ENCODE measurements at places on chromosomes 5 and 9.

DNA sequence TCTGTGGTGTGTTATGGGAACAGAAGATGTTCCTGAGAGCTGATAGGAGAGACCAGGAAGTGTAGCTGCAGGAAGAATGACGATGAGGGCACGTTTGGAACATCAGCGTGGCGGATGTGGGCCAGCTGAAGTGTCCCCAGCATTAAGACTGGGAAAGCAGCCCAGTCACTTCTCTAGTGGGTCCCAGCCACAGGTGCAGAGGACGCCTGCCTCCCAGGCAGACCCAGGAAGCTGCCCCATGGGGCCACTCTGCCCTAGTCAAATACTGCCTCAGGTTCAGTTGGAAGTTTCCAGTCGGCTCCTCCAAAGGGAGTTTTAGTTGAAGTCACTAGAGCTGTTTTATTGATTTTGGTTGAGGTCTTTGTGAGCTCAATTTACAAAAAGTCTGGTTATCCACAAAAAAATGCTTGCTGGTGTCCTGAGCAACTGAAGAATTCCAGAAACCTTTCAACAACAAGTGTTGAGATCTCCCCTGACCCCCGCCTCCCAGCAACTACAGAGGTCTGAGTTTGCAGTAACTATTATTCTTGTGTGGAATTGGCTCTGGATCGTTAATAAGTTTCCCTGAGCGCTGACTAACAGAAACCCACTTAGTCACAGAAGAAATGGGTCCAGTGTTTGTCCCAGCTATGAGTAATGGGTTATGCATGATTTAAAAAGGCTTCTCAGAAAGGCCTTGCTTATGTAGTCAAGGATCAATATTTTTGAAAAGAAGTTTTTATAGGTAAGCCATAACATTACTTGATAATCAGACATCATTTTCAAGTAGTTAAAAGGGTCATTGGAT is 294.1 kb downstream of the FANCC start:
- no peak for DNase-seq

GRCh38 chr5:171984748-171985419 is 21.6 kb downstream of the FBXW11 start:
- DNase-seq, result no peak

DNA sequence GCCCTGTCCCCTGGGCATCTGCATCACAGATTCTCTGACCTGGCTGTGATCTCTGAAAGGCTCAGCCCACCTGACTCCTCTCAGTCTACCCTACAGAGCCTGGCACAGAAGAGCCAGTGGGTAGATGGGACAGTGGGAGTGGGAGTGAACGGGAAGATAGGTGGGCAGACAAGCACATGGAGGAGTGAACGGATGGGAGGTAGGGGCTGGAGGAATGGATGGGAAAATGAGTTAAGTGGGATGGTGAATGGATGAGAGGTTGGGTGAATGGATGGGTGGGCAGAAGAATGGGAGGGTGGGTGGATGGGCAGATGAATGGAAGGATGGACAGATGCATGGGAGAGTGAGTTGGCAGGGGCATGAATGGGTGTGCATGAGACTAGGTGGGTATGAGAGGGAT is 18.8 kb downstream of the STK10 start:
- DNase-seq, result no peak

DNA sequence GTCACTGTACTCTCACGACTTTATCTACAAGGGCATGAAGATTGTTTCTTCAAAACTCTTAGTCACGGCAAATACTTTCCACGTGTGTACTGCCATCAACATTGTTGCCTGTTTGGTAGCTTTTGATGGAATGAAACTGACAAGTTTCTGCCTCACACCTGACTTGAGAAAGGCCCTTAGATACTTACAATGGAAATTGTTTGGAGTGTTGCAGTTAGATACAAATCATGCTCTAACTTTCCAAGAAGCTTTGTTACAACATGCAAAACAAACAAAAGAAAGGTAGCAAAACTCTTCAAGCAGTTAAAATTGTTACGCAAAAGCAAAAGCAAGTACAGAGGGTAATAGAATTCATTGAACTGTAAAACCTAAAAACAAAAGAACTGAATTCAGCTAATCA is 91.1 kb upstream of the TLE4 start:
- no peak for DNase-seq

DNA sequence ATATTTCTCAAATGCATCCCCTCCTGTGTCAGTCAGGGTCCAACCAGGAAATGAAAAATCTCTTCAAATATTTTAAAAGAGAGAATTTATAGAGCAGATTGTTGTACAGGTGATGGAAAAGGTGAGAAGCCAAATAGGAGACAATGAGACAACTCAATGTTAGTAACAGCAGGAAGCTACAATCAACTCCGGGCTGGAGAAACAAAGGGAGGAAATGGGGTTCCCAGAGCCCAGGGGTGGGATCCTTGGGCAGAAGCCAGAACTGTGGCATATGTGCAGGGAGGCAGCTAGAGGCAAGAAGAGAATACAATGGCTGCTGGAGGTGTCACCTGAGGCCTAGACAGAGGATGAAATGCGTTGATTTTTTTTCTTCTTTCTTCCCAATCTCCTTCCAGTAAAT is 361.8 kb upstream of the ACTBL2 start:
- DNase-seq, result no peak

DNA sequence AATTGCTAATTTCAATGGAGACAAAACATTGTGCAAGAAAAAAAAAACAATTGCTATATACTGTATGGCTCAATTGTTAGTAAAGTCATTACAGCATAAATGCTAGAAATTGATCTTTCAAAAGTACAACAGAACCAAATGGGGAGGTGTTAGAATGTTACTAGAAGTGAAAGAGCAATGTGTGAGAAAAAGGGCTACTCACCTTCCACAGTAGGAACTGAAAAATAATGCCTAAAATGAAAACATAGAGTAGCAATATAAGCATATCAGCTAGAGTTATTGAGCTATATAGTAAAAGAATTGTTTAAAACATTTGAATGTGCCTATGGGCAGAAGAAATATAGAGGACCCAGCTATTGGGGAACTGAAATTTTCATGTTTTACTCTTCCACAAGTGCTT is 10.9 kb upstream of the RXFP3 start:
- DNase-seq, result no peak

DNA sequence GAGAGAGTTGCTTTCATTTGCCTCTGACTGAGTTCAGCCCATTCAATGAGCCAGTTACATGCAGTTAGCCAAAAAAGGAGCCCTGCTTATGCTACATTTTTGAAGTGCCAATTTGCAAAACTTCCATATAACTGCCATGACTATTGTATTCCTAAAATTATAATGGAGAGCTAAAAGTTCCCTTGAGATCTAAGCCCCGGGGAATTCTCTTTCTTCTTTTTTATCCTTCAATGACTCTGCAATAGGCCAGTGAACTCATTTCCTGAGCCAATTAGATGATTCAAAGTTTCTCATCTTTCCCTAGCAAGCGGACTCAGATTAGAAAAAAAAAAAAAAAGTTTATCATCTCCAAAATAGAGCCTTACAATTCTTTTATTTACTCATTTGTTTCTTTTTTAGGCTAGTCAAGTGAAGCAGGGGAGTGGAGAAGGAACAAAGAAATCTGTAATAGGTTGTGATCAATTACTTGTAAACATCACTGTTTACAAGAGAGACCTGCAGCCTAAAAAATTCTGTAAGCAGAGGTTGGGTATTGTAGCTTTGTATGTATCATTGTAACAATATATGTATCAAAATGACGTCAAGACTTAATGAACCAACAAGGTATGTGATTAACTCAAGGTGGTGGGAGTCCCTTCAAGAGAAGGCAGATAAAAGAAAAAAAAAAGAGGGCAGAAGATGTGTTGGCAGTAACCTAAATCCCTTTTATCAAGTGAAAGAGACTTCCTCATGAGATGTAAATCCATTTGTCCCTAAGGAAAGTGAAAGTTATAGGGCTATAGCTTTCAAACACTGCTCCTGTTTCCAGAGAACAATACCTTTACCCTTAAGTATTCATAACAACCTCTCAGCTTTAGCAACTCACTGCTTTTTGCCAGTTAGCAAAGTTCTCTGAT is 48.7 kb upstream of the HOMER1 start:
- DNase-seq, result no peak

GRCh38 chr5:83503662-83504061 is 32.1 kb downstream of the VCAN start:
- no peak for DNase-seq

GRCh38 chr9:87535817-87536539 is 38.3 kb downstream of the DAPK1 start:
- DNase-seq, result no peak

- DNase-seq, result no peak
These were observed 262.5 kb downstream of the TUSC1 start for GRCh38 chr9:25415718-25416117.

DNA sequence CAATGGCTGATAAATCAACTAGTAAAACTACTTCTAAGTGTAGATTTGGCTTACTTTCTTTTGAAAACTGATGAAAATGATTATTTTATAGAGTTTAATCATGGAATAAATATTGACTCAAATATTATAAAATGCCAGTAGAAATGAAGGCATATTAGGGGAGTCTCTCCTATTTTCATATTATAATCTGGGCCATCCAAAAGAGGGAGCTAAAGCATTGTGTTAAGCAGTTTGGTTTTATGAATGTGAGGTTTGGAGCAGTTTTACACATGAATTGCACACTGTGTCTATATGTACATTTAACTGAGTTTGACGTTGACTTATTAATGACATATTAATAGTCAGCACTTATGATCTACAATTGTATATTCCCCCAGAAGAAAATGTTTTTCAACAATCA is 17.4 kb downstream of the CDH9 start:
- DNase-seq, result no peak

- no peak for DNase-seq
These were observed 136.5 kb downstream of the PBX3 start for GRCh38 chr9:125883565-125884217.

DNA sequence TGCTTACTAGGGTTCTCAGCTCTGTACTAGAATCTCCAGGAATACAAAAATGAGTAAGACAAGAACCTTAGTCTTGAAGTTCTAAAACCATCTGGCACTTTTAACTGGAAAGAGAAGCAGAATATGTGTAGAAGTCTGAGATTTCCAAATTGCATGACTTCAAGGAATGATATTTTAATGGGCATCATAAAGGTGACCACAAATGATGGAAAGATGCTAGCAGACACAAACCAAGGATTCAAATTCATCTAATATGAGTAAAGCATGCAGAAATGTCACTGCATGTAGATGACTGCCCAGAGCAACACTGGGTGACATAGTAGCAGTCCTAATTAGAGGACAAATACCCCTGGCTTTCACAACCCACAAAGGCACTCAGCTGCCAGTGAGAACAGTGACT is 117.2 kb downstream of the RPS23 start:
- DNase-seq, result no peak

DNA sequence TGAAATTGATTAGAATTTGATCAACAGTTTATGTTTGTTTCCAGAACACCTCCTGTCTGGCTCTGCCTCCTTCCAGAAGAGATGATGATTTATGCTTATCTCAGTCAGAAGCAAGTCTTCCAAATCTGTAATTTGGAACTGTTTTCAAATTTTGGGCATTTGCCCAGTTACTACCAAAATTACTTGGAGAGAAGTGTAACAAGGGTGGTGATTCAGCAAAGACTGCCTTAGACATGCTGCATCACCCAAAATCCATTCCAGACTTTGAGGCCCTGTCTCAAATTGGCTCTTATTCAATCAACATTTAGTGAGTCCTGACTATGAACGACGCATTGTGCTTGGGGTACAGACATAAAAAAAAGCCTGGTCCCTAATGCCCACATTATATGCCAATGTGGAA is 89.4 kb downstream of the SH3TC2 start:
- DNase-seq, result no peak

DNA sequence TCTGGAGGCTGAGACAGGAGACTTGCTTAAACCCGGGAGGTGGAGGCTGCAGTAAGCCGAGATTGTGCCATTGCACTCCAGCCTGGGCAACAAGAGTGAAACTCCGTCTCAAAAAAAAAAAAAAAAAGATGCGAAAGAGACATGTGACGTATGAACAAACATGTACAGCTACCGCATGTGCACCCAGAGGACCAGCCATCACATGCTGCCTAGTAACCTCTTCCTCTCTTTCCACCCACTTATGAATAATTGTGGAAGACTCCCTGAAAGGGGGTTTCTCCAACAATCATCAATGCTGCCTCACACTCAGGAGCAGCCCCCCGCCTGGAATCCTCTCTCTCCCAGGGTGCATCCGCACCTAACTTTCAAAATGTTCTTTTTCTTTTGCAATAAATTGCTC is 2.2 kb downstream of the SARDH start:
- DNase-seq, result no peak

Measured in suprapubic skin (tissue), 4 donors.